Stimulated activated CD8-positive, alpha-beta memory T cell treated with anti-CD3 and anti-CD28 coated beads, Interleukin-4, amount 100 ng/mL, for 1 hour (primary cell): ENCODE measurements at places on chromosomes 16 and 17.

GRCh38 chr17:54153423-54153822 is 330.7 kb downstream of the KIF2B start:
- no peak for DNase-seq

DNA sequence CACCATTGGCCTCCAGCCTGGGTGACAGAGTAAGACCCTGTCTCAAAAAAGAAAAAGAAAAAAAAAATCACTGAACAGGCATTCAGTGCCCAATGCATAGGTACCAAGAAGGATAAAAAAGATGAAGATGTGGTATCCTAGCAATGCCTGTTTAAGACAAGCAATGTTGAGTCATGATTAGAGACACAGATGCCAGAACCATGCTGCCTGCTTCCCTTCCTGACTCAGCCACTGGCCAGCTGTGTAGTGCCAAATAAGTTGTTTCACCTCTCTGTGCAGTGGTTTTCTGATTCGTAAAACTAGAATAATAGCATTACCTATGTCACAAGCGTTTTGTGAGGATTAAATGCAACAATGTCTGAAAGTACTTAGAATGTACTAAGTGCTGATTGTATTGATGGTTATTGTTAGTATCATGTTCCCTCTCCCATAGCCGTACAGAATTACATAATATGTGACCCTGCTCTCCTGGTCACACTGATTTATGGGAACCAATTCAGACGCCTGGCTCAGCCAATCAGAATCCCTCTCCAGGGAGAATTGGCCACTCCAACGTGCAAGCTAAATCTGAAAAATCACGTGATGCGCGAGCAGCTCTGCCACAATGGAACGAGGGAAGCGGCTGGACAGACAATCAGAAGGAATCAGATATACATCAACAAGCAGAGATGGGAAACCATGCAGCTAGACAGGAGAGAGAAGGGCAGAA is 241.9 kb downstream of the SLC39A11 start:
- no peak for DNase-seq

- no peak for DNase-seq
Measured at GRCh38 chr17:8481089-8481488, 45.4 kb downstream of the NDEL1 start.

- no peak for DNase-seq
Measured at GRCh38 chr16:70162041-70162451, 11.5 kb upstream of the CLEC18C start.

DNA sequence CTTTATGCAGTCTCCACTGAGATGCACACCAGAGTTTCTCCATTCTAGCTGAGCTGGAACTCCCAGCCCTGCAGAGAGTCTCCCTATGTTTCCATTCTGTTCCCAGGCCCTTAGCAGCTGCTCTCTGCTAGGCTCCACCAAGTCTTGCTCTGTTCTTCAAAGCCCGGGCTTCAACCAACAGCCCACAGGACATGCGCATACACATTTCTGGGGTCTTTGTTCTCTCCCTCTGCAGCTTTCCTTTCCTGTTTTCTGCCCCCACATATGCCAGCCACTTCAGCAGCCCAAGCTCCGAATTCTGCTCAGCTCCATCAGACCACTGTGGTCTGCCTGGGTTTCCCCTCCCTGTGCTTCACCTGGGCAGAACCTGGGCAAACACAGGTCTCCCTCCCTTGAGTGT is 205.9 kb downstream of the CBLN1 start:
- DNase-seq: no peak

- DNase-seq: no peak
Measured at GRCh38 chr17:17680477-17681186, 626 bp upstream of the RAI1 start.

DNA sequence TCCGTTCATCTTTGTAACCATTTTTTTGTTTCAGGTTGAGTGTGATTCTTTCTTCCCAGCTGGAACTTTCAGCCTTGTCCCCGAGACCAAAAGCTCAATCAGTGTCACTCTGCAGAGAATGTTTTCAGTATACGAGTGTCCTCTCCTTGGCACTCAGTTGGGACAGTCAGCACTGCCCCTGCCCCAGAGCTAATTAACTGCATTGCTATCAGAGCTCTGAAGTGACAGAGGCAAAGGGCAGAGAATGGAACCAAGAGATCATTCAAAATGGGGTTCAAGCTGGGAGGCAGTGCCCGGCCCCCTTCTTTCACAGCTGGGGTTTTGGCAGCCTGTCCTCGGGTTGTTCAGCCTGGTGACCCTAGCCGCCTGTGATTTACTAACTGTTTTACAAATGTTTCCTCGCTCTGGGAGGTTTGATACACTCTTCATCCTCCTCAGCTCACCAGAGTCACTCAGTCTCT is 195.9 kb upstream of the TBX2 start:
- DNase-seq: no peak
